ENCODE measurements at places on chromosomes 4 and X. TPM values are rescaled to one million over a fixed set of nuclear protein-coding genes. Genes with fewer than 3 reads are reported as not detected.
A peak's percentile ranks its signal among the peaks of the same experiment; 100 is the strongest.

DNA sequence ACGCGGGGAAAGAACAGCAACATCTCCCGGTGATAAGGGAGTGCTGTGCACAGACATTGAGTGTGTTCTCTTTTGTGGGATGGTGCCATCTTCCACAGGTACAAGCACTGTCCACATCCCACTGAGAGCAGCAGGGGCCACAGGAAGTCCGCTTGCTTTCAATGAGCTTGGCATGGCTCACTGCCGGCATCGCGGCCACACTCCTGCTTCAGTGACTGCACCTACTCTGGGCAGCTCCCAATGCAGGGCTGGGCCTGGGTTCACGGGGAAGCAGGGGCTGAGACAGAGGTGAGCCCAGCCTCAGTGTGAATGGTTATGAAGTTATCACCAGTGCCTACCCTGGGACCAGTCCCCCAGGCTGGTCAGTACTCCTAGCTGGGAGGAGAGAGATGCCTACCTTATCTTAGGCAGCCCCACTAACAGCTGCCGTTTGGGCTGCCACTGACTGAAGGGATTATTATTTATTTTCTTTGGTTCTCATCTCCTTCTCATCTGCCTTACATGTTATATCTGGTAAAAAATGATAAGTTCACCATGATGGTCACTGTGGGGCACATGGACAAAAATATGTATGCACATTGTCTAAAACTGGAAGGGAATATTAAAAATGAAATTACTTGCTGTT, 99.2 kb downstream of the MGST2 start:
- DNase-seq = peak; percentile 68
- peak overlapping the region; percentile 87 for H3K27ac ChIP-seq
- H3K4me3 ChIP-seq = no peak overlapping the region
- H3K27me3 ChIP-seq = no peaks in the 10 kb centered on the region
- H3K4me1 ChIP-seq = peaks cover 37% of the 10 kb centered on the region
- H3K36me3 ChIP-seq = no peaks in the 10 kb centered on the region

The TECRL gene
- not detected for total RNA-seq

GRCh38 chrX:36087366-36087765, 167.8 kb downstream of the CFAP47 start:
- H3K4me1 ChIP-seq = no peaks in the 10 kb centered on the region
- no peaks in the 10 kb centered on the region for H3K27me3 ChIP-seq
- no peak overlapping the region for H3K4me3 ChIP-seq

DNA sequence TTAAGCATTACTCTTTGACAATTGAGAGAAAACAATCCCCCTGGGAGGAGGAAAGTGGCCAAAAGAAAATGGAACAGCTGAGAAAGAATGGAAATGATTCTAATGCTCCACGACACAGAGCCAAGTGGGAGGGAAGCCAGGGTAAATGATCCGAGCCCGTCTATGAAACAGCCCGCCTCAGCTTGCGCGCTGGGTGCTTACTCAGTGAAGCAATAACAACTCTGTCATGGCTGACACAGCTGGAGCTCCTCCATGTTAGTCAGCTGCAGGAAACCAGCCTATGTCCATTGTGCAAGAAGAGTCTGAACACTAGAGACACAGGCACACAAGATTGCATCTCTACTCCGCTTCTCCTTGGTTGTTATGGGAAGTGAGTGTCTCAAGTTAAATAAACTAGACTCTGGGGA, 19.3 kb downstream of the NOA1 start:
- H3K27me3 ChIP-seq = no peaks in the 10 kb centered on the region
- H3K4me1 ChIP-seq = peaks cover 5% of the 10 kb centered on the region
- peaks cover 10% of the 10 kb centered on the region for H3K36me3 ChIP-seq

The GAGE1 gene
- not detected for total RNA-seq

The TCEAL6 gene
- 0.33 TPM for total RNA-seq

- no peaks in the 10 kb centered on the region for H3K4me1 ChIP-seq
- H3K36me3 ChIP-seq = peaks cover 22% of the 10 kb centered on the region
- H3K27ac ChIP-seq = no peak overlapping the region
- no peaks in the 10 kb centered on the region for H3K27me3 ChIP-seq
Observed at GRCh38 chrX:24215272-24215671, 65.7 kb downstream of the ZFX start.

The CT55 gene
- not detected for total RNA-seq

DNA sequence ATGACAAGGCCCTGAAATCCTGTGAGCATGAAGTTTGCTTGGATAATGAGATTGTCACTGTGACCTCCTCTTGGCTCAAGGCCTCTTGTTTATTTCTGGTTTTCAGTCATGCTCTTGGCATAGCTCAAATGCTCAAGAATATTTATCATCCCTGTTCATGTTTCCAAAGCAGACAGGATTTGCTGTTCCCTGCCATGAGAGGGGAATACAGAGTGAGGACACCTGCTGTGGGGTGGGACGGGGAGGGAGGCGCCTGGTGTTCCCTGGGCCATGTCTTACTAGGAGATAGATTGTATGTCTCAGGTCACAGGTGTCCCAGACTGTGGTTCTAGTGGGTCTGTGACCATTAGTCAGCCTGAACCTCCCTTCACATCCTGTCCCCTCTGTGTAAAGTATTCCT, 34.9 kb upstream of the SH3RF1 start:
- no peaks in the 10 kb centered on the region for H3K4me1 ChIP-seq
- peak overlapping the region; percentile 36 for H3K27ac ChIP-seq
- H3K27me3 ChIP-seq = no peaks in the 10 kb centered on the region
- no peaks in the 10 kb centered on the region for H3K36me3 ChIP-seq

The RHOH gene
- total RNA-seq = 1.2 TPM

The CT45A2 gene
- total RNA-seq = not detected

- no peaks in the 10 kb centered on the region for H3K36me3 ChIP-seq
- H3K27me3 ChIP-seq = no peaks in the 10 kb centered on the region
- H3K27ac ChIP-seq = no peak overlapping the region
- no peak for DNase-seq
Observed at GRCh38 chr4:146943691-146944375, 1.8 kb downstream of the TTC29 start.

DNA sequence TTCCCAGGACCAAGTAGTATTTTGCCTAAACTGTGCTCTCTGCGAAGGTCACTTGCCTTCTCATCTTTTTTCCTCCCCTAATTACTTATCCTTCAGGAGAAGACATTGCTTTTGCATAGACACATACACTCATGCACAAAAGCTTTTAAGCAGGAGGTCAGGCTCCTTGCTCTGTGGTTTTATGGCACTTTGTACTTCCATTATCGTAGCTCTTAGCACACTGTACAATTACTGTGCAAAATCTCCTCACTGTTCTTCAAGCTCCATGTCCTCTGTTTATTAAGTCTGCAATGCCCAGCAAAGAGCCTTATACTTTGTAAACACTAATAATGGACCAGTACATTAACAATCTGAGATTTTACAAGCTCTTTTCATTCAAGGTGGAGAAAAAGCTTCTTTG, 188.4 kb upstream of the GNPDA2 start:
- no peak overlapping the region for H3K27ac ChIP-seq
- DNase-seq = no peak
- no peaks in the 10 kb centered on the region for H3K36me3 ChIP-seq
- H3K4me1 ChIP-seq = no peaks in the 10 kb centered on the region
- H3K4me3 ChIP-seq = no peak overlapping the region
- no peaks in the 10 kb centered on the region for H3K27me3 ChIP-seq

DNA sequence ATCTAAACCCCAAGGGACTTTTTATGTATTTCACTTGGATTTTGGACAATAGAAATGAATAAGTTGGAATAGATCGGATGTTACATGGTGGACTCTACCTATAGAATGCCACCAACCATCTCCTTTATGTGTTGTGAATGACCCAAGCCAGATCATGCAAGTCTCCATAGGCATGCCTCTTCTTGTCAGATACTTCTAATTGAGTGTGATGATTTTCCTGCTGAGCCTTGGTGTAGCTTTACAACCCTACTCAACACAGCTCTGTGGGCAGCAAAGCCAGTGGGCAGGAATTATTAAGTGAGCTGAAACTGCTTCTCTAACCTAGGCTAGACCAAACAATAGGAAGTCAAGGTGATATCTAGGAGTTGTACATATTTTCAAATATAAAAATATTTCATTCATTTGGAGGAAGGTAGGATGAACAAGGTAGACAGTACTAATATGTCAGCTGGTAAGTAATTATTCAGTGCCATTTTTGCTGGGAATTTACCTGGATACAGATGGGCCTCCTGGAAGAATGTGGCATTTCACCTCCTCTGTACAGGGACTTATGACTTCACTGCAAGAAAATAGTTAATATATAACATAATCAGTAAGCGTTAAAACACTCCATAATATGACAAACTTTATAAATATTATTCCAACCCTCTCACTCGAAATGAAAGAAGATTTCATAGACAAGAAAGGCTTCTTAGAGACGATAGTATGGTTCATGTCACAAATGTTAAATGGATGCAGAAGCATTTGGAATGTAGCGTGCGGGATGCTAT, 298.0 kb upstream of the FAT1 start:
- DNase-seq = no peak
- no peaks in the 10 kb centered on the region for H3K27me3 ChIP-seq
- H3K4me1 ChIP-seq = no peaks in the 10 kb centered on the region
- H3K27ac ChIP-seq = no peak overlapping the region
- H3K36me3 ChIP-seq = no peaks in the 10 kb centered on the region

The GPR143 gene
- 4.9 TPM for total RNA-seq

- H3K36me3 ChIP-seq = no peaks in the 10 kb centered on the region
- H3K4me1 ChIP-seq = no peaks in the 10 kb centered on the region
- no peaks in the 10 kb centered on the region for H3K27me3 ChIP-seq
- H3K27ac ChIP-seq = no peak overlapping the region
- no peak for DNase-seq
- H3K4me3 ChIP-seq = no peak overlapping the region
Observed at GRCh38 chr4:69032847-69033638, 63.2 kb upstream of the UGT2B7 start.
